Kasumi-1 (cell line): ENCODE measurements at places on chromosomes 5 and 9.

DNA sequence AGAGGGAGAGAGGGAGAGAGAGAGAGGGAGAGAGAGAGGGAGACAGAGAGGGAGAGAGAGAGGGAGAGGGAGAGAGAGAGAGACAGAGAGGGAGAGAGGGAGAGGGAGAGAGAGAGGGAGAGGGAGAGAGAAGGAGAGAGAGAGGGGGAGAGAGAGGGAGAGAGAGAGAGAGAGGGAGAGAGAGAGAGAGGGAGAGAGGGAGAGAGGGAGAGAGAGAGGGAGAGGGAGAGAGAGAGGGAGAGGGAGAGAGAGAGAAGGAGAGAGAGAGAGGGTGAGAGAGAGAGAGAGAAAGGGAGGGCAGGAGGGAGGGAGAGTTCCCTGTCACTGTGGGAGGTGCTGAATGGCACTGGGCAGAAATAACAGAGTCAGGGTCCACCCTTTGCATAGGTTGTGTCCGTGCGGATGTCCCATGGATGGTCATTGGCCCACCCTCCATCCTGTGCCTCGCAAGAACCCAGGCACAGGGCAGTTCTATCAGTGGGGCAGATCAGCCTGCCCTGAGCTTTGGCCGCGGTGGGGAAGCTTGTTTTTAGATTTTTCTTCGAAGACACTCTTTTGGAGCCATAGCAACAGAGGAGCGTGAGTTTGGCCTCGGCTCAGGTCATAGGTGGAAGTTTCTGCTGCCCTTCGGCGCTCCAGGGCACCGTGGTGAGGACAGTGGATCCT, 30.1 kb downstream of the ADAMTSL2 start:
- no peak for DNase-seq

- no peak for DNase-seq
These were observed 198.0 kb downstream of the CAAP1 start for GRCh38 chr9:26694381-26695297.

DNA sequence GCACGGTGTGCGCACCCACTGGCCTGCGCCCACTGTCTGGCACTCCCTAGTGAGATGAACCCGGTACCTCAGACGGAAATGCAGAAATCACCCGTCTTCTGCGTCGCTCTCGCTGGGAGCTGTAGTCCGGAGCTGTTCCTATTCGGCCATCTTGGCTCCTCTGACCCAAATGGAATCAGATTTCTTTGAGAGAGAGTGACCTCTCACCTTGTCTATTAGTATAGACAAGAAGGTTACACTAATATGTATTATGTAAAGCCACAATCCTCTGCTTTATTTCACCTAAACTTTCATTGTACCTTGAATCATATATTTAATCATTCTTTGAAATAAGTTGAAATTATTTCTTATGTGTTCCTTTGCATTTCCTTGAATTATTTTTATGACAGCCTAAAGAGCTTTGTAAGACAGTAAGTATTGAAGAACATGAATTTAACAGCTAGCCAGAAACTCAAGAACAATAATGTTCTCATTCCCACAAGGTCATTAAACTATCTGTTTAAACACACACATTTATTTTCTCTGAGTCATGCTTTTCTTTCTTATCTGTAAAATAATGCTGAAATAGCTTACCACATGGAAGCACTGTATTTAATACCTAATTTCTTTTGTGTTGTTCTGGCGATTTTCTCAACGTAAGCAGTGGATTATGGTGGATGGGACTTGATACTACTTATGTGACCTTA, 91.8 kb upstream of the DMRTA1 start:
- no peak for DNase-seq

- no peak for DNase-seq
These were observed 39.9 kb upstream of the SEMA6A start for GRCh38 chr5:116614603-116614920.

- no peak for DNase-seq
These were observed 971.1 kb upstream of the COX7C start for GRCh38 chr5:85646641-85647040.

- no peak for DNase-seq
These were observed 72.9 kb downstream of the SERINC5 start for GRCh38 chr5:80182809-80183580.

DNA sequence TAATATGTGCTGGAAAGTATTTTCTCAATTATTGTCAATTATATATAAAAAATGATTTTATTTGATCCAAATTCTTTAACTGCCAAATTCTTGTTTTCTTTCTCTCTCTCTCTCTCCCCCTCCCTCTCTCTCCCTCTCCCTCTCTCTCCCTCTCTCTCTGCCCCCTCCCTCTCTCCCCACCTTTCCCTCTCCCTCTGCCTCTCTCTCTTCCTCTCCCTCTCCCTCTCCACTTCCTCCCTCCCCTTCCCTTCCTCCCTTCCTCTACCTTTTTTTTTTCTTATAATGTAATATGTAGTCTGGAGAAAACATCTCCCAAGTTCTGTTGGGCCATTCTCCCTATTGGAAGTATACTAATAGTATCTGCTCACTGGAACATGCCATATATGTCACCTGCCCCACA, 6.4 kb upstream of the RFX3 start:
- DNase-seq, result no peak

DNA sequence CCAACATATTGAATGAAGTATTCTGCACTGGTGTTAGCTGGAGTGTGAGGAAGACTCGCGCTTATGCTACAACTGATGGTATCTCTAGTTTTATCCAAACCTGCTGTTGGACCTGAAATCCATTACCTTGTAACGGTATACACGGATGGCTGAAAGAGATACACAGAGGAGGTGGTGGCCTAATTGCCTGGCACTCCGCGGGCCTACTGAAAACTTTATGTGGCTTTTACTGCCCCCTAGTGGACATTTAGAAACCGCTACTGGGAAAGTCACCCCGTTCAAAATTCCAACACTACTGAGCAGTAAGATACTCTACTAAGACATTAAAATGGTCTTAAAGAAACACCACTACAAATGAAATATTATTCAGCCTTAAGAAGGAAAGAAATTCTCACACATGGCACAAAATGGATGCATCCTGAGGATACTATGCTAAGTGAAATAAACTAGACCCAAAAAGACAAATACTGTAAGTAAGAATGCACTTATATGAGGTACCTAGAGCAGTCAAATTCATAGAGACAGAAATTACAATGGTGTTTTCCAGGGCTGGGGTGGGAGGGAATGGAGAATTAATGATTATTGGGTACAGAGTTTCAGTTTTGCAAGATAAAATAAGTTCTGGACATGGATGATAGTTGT, 100.4 kb downstream of the TTLL11 start:
- peak; percentile 67 for DNase-seq

DNA sequence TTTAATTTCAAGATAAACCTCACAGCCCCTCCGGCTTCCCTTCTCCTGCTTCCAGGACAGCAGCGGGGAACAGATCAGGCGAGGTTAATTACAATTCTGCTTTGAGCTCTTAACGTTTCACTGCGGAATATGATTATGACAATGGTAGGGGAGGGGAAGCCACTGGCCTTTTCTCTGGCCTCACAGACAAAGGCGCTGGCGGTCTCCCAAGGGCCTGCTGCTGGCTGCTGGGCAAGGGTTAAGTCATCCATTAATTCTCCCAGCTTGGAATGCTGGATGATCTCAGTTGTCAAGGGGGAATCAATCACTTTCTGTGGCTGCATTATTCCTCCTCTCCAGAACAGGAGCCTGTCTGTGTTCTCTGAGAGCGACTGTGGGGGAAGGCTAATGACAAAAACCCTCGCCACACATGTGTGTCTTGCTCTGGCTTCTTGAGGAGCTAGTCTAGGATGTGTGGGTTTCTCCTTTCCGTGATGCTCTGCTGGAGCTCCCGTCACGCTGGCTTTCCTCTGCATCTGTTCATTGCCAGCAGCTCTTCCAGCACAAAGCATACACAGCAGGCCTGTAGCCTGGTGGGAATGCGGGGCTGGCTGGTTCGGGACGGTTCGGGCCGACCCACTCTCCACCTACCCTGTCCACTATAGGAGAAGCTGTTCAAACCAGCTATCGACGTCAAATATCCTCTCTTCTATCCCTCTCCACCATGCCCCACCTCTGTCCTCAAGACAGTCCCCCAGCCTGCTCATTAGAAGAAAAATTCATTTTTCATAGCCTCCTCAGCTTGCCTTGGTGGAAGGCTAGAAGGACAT, 82.8 kb downstream of the DCP2 start:
- no peak for DNase-seq

- DNase-seq, result no peak
These were observed 34.8 kb downstream of the LSM11 start for GRCh38 chr5:157778121-157778805.

DNA sequence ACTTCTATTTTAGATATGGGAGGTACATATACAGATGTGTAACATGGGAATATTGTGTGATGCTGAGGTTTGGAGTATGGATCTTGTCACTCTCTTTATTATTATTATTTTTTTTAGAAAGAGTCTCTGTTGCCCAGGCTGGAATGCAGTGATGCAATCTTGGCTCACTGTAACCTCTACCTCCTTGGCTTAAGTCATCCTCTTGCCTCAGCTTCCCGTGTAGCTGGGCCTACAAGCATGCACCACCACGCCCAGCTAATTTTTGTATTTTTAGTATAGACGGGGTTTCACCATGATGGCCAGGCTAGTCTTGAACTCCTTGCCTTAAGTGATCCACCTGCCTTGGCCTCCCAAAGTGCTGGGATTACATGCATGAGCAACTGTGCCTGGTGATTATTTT, 138.4 kb upstream of the SLC28A3 start:
- DNase-seq, result no peak

DNA sequence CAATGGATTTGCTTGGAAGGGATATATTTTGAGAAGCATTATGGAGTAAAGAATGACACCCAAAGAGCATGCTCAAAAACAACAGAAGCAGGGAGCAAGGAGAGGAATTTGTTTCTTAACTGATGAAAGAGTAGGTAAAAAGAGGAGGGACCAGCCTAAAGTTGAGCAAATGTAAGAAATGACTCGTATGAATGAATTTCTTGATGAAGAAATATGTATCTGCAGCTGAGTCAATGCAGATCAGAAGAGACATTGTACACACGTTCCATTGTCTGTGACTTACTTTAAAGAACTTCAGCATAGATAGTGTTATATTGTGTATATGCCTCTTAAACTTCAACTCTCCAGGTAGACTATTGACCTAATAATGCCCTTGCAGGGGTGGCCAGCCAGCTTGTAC, 112.7 kb upstream of the NREP start:
- DNase-seq, result no peak

DNA sequence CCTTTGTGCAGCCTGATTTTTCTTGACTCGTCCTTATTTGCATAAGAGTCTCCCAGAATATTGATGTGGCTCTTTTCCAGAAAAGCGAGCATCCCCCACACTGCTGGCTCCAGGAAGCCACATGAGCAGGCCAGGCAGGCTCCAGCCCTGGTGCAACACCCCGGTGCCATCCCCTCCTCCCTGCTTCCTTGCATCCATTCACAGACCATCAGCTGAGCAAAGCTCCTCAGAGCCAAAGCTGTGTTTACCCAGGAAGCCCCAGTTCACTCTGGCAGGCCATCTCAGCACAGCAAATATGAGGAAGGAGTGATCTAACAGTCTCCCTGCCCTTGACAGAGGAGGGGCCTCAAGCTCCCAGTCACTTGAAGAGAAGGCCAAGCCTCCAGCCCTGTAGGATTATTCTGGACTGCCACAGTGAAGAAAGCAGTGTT, 34.4 kb downstream of the INSYN2B start:
- peak; percentile 77 for DNase-seq

DNA sequence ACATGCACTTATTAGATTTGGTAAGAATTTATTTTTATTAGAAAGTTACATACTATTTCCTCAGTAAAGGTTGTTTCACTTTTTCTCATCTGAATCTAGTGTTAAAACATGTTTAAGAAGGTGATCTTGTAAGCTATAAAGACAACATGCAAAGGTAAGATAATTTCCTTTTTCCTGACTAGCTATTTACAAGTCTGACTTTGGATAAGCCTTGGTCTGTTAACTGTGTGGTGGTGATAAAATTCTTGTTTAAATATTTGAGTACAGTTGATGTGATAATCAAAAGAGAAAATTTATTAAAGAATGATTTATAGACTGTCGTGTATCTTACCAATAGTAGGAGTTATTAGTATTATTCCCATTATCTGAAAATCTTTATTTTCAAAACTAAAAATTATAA, 36.9 kb upstream of the GPR21 start:
- DNase-seq, result no peak

GRCh38 chr5:57948091-57948490, 465.5 kb upstream of the ACTBL2 start:
- DNase-seq, result no peak

DNA sequence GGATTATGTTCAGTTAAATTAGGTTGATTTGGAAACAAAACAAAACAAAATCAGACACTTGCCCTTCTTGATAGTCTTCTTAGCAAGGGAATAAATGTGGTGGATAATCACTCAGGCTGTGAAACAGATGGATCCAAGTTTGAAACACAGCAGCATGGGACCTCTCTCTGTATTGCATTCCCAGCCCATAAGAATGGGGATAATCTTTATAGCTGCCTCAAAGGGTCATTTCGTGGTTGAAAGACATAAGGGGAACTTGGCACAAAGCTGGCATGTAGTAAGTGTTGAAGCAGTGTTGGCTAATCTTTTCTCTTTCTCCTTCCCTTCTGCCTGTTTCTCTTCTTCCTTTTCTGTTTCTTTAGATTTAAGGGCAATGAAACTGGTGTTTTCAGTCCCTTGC, 333.9 kb upstream of the TLE4 start:
- no peak for DNase-seq

DNA sequence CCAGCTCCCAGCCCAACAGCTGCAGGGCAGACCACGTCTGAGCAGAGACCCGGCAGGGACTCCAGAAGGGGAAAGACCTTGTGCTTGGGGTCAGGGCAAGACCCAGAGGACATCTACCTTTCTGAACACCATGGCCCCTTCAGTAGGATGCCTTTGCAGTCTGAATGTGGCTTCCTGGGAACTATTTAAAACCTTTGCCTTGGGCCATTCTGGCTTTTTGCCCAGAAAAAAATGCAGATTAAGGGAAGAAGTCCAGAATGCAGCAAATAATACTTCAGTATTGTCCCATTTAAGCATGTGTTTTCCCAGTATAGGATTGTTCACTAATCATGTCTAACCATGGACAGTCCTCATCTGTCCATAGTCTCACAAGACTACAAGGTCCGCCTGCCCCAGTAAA, 67.5 kb upstream of the ERCC6L2 start:
- DNase-seq, result no peak

- DNase-seq, result no peak
These were observed 291.1 kb downstream of the NR2F1-AS1 start for GRCh38 chr5:93289942-93290341.

GRCh38 chr5:108415726-108416125, 33.8 kb upstream of the FBXL17 start:
- DNase-seq, result no peak

DNA sequence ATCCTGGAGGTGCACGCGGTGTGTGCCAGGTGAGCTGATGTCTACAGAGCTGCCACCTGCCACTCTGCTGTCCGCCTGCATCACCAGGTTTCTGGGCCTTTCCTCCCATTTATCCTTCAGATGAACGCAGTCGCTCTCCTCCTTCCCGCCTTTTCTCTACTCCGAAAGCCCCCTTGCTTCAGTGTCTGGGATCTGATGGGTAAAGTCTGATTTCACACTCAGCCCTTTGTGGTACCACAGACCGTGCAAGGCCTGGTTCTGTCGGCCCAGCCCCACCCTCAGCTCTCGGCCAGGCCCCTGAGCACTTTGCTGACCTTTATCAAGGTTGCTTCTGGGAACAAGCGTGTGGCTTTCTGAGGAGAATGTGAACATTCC, 32.5 kb downstream of the GLT6D1 start:
- DNase-seq, result no peak

- no peak for DNase-seq
These were observed 210.2 kb downstream of the MEF2C start for GRCh38 chr5:88672644-88673252.
